Stimulated activated CD4-positive, alpha-beta T cell treated with anti-CD3 and anti-CD28 coated beads, Interleukin-2, amount 100 ng/mL, for 24 hours (primary cell): ENCODE measurements at places on chromosomes 1 and 21.
A peak's percentile ranks its signal among the peaks of the same experiment; 100 is the strongest.

DNA sequence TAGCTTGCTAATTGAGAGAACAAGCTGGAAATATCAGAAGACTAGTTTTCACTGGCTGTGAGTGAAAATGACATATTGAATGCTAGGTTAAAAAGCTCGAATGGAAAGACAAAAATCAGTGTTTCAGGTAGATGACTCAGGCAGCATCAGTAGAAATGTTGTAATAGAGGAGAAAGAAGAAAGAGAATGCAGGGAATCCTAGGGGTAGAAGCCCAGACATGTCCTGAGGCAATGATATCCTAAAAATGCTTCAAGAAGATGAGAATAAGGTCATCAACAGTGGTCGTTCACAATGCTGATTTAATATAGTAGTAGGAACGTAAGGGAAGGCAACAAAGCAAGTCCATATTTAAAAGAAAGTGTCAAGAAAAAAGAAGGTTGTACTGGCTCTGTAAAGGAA lies 96.7 kb upstream of the HP1BP3 start:
- no peak for DNase-seq

GRCh38 chr1:63935143-63935542 lies 161.3 kb downstream of the ROR1 start:
- DNase-seq: no peak

- DNase-seq: peak; percentile 70
Measured at GRCh38 chr1:234608911-234609690, 877 bp downstream of the IRF2BP2 start.

DNA sequence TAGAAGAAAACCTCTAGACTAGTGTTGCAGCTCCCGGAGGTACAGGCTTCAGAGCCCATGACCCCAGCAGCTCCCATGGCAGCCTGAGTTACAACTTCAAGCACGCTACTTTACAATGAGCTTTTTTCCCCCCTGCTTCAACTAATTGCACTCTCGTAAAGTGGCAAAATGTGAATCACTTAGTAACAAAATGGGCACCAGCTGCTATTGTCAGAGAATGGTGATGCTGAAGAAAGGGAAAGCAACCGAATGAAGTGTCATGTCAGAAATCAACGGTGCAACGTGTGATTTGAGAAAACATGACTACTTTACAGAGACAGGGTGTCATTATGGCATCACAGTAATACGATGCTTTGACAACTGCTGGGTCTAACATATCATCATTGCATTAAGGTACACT lies 40.5 kb downstream of the ESRRG start:
- DNase-seq: no peak

GRCh38 chr1:175433532-175434282 lies 241.1 kb upstream of the KIAA0040 start:
- DNase-seq: no peak

DNA sequence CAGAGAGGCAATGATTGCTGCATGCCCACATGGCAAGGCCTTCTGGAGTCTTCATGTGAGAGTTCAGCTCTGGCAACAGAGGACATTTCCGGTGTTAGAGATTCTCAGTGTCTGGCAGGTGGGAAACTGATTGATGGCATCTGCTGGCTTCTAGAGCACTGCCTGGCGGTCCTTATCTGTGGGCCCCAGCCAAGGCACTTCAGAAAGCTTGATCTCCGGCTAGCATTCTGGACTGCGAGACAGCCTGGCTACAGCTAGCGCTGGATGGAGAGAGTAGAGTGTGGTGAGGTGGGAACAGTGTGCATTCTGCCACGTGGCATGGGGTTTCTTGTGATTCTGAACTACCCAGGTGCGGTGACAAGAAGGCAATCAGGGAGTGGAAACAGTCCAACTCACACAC lies 9.4 kb downstream of the ZNF678 start:
- no peak for DNase-seq

DNA sequence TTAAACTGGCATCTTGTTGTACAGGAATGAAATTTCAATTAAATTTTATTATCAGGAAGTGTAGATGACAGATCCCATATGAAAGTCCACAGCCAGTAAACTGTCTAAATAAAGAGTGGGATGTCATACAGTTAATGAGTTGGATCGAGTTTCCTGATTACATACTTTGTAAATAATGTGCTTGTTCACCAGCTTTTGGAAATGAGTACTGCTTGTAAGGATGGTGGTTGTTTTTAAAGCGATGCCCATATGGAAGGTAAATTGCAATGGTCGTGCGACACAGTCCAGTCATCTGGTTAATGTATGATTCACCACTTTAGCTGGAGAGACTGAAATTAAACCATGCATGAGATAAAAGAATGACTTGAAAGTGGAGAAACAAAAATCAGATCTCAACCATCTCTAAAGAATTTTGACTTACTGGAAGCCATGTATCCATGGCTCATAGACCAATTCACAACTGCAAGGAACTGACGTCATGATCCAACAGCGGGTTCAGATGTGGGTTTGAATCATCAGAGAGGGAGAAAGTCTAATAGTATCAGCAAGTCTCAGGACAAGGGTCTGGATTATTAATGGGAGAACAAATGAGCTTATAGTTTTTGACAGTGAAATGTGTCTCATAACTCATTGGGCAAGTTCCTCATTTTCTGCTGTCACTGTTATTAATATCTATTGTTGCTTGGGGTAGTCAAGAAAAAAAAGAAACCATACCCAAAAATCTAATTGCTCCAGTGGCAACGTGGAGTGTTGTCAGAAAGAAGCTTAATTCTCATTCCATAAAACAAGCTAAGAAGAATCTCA lies 49.0 kb downstream of the MAP10 start:
- no peak for DNase-seq

DNA sequence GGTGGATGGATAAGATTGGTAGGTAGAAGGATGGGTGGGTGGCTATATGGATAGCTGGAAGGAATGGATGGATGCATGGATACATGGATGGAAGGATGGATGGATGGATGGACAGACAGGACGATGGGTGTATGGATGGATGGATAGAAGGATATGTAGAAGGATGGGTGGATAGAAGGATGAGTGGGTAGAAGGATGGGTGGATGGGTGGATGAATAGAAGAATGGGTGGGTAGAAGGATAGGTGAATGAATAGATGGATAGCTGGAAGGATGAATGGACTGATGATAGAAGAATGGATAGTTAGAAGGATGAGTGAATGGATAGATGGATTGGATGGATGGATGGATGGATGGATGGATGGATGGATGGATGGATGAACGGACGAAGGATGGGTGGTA lies 5.0 kb downstream of the MASP2 start:
- no peak for DNase-seq

GRCh38 chr1:18505666-18506065 lies 24.9 kb downstream of the KLHDC7A start:
- DNase-seq: no peak

- no peak for DNase-seq
Measured at GRCh38 chr1:201430776-201431175, 9.2 kb upstream of the TNNI1 start.

GRCh38 chr1:241532162-241532531 lies at the start of gene KMO:
KMO (plus strand) TSS chr1:241532378; CDS start chr1:241532445, 67 bp downstream.
- no peak for DNase-seq

GRCh38 chr1:101293461-101294051 lies 56.7 kb downstream of the S1PR1 start:
- peak; percentile 62 for DNase-seq

- DNase-seq: no peak
Measured at GRCh38 chr21:22900490-22900889, 1902.3 kb downstream of the NCAM2 start.

- DNase-seq: no peak
Measured at GRCh38 chr1:91582431-91582921, 81.8 kb downstream of the CDC7 start.

DNA sequence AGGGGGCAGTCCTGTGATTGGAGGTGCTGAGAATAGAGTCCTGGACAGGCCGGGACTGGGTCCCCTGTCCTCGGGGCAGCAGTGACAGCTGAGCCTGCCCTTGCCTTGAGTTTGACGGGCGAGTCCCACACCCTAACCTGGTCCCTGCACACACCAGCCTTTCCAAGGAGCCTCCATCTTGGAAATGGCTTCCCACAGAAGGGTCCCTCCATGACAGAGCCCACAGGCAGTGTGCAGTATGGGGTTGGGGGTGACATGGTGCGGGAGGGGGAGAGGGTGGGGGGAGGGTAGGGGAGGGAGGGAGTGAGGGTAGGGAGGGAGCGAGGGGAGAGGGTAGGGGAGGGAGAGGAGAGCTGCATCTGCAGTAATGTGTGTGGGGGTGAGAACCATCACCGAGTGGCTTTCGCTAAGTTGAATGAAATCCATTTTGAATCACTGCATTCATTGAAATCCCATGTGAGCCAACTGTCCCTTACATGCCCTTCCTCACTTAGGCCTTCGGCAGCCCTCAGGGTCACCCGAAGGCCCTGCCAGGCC lies 10.1 kb upstream of the TMEM52 start:
- DNase-seq: no peak

DNA sequence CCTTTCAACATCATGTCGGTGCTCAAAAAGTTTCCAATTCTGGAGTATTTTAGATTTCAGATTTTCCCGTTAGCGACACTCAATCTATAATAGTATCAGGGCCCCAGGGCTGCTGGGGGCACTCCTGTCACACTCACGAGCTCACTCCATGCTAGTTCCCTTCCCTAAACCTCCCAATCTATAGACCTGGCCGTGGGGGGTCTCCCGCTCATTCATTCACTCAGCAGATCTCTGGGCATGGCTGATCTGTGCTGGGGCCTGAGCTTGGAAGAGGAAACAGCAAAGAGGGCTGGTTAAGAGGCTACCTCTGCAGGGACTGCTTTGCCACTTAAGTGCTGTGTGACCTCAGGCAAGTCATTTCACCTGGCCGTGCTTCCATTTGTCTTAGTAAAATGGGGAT lies 46.8 kb upstream of the LAPTM5 start:
- no peak for DNase-seq

DNA sequence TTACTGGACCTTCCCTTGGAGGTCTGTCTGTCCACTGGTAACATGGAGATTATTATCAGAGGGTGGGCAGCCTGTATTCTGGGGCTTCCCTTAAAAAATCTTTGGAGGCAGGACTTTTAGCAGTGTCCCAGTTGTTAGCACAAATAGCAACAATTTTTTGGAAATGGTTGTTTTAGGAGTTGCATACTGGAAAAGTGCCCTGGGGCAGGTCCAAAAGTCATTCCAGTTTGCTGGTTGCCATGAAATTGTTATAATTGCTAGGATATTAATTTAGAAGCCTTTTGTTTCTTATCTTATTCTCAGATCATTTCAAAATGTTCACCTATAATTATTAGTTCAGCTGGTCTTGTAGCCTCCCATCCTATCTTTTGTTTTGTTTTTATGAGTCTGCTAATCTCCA lies 71.0 kb downstream of the PTGS2 start:
- DNase-seq: no peak

GRCh38 chr21:41481191-41481590 lies 26.8 kb downstream of the TMPRSS2 start:
- no peak for DNase-seq

DNA sequence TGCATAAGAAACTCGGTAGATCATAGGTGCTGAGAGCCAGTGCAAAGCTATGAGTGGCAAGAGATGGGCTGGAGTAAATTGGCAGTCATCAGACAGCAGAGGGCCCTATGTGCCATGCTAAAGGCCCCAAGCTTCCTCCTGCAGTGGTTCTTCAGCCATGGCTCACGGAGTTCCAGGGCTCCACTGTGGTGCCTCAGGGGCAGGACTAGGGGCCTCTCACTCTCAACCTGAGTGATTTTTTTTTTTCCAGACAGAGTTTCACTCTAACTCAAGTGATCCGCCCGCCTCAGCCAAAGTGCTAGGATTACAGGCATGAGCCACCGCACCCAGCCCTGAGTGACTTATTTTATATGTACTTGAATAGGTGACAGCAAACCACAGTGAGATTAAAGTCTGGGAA lies 10.4 kb upstream of the GJA8 start:
- no peak for DNase-seq

DNA sequence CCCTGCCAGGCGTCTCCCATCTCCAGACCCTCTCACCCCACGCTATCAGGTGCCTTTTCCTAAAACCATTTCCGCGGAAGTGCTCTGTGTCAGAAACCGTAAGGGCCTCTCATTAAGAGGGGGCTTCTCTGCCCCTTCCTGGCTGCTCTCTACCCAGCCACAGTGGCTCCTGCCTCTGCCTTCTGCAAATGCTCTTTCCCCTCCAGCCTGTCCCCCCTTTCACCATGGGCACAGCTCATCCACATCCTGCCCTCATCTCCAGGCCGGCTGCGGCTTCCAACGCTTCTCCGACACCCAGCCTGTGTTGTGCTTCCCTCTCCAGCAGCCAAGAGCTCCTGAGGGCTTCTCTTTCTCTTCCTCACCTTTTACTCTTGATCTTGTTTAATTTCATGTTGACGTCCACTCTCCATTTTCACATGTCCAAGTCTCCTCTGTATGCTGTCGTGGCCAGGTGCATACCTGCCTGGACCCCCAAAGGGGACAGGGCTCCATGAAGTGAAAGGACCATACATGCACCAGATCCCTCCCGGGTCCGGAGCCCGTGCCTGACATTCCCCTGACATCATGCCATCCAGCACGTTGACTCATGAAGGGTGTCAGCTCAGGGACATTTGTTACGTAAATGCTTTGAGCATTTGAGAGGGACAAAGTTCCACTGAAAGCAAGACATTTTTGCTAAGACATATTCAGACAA lies 306.5 kb downstream of the AJAP1 start:
- no peak for DNase-seq

DNA sequence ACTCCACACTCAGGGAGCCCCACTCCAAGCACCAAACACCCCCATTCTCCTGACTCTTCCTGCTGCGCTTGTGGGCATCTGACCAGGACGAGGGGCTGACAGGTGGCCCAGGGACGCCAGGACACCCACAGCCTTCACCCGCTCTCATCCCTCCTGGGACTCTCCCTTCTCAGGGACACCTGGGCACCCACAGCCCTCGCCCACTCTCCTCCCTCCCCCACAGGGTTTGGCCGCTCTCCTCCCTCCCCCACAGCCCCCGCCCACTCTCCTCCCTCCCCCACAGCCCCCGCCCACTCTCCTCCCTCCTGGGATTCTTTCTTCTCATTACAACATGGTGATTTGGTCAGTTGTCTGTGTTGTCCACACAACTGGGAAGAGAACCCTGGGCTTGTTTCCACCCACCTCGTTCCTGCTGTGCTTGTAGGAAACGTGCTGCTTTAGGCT lies 43.4 kb downstream of the PRDM15 start:
- no peak for DNase-seq

- DNase-seq: no peak
Measured at GRCh38 chr1:39759436-39759726, 11.8 kb downstream of the OXCT2 start.

- no peak for DNase-seq
Measured at GRCh38 chr1:11984121-11984520, 3.9 kb downstream of the MFN2 start.

GRCh38 chr1:86748622-86749373 lies 44.4 kb downstream of the SH3GLB1 start:
- no peak for DNase-seq
